ENCODE measurements at places on chromosomes 5 and 9.

DNA sequence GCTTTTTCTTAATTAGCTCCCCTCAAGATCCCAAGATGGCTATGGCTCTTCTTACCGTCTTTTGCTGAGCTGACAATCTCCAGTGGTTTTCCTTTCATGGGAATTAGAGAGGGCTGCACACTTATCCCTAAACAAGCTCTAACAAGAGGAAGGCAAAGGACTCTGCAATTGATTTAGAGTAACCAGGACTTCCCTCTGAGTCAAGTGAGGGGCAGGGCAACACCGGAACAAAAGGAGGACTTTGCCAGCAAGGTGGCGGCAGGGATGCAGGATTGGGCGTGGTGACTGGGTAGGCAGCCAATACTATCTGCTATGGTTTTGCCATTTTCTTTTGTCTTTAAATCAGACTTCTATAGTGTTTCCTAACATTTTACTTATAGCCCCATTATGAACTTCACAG lies 9.8 kb downstream of the SLC44A1 start:
- DNase-seq: no peak

GRCh38 chr9:942805-943580 lies 33.5 kb upstream of the DMRT3 start:
- no peak for DNase-seq

- DNase-seq: no peak
Measured at GRCh38 chr5:150521939-150522503, 14.1 kb downstream of the NDST1 start.

DNA sequence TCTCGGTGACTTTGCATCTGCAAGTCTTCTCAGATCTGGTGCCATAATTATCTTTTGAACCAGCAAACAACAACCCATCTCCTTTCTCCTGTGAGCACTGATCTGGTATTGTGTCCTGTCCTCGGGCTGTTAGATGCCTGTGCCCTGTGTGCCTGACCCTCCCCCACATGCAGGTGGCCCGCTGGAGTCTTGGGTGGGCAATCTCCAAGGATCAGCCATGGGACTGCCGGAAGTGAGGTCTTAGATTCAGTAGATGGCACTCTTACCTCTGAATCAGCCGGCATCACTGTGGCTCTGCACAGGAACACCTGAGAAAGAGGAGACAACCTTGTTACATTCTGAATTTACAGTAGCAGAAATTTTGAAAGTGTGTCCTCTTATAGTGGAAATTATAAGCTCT lies 172.4 kb downstream of the IRX2 start:
- DNase-seq: no peak

DNA sequence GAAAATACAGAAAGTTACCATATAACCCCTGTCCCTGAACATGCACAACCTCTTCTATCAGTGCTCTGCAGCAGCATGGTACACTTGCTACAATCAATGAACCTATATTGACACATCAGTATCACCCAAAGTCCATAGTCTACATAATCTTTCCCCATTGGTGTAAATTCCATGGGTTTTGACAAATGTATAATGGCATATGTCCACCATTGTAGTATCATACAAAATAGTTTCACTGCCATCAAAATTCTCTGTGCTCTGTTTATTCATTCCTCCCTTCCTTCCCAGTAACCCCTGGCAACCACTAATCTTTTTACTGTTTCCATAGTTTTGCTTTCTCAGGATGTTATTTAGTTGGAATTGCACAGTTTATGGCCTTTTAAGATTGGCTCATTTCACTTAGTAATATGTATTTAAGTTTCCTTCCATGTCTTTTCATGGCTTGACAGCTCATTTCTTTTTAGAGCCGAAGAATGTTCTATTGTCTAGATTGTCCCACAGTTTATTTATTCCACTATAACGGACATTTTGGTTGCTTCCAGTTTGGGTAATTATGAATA lies 1707.0 kb downstream of the EFNA5 start:
- no peak for DNase-seq

GRCh38 chr5:143217065-143217803 lies 186.3 kb downstream of the NR3C1 start:
- no peak for DNase-seq

DNA sequence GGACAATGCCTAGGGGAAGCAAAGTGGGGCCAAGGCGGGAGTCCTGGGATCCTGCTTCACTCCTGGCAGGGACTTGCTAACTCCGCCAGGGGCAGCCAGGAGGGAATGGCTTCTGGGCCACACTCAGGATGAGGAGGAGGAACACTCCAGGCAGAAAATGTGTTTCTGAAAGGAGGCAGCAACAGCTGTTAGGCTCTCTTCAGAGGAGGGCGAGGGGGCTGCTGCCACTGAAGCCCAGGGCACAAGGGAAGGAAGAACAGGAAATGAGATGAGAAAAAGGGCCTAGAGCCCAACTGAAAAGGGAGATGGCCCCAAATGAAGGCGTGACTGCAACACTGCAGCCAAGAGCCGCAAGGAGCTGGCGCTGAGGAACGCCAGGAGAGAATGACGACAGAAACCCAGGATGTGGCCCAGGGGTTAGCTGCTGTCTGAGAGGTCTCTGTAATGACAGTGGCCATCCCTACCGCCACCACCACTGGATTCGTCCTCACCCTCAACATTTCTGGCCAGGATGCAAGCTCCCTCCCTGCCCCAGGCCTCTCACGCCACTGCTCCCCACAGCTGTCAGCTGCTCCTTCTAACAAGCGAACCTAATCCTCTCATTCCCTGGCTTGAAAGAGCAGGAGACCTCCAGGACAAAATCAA lies 15.8 kb downstream of the PSMB7 start:
- no peak for DNase-seq

- no peak for DNase-seq
Measured at GRCh38 chr9:87010626-87011025, 63.3 kb upstream of the GAS1 start.

- no peak for DNase-seq
Measured at GRCh38 chr9:91306296-91306630, 55.5 kb downstream of the AUH start.

DNA sequence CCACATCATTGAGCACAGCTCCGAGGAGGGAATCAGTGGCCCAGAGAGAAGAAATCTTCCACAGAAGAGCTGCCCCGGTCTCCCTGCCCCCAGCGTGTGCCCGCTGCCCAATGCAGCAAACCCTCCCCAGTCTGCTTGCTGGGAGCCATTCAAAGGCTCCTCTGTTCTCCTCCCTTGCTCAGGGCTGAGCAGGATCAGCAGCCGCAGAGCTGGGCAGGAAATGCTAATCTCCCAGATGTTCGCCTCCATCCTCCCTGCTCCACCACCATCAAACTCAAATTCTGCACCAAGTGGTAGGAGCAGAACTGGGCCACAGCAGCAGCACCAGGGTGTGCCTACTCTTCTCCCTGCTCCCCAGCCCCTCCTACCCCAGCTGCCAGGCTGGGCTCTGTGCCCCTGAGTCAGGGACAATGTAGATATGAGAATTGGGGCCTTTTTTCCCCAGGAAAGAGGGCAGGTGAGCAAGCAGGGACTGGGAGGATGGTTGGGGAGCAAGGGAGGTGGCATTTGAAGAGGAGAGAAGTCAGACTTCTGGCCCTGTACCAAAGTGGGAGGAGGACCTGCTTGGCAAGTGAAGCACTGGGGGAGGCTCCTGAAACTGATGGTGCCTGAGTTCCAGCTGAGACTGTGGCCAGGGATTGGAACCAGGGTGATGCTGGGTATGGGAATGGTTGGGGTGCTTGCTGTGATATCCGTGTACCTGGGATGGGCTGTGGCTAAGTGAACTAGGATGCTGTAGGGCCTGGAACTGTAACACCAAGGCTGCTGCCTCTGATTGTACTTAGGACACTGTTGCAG lies 1.9 kb upstream of the PCDH1 start:
- peak; percentile 24 for DNase-seq

All from NCI-H1694 (cell line).